ENCODE measurements at places on chromosomes 5 and 9.

GRCh38 chr5:150082889-150083288 is 3.5 kb downstream of the CSF1R start:
- no peak for DNase-seq

- no peak for DNase-seq
These were observed 18.7 kb upstream of the GABBR2 start for GRCh38 chr9:98727428-98727827.

DNA sequence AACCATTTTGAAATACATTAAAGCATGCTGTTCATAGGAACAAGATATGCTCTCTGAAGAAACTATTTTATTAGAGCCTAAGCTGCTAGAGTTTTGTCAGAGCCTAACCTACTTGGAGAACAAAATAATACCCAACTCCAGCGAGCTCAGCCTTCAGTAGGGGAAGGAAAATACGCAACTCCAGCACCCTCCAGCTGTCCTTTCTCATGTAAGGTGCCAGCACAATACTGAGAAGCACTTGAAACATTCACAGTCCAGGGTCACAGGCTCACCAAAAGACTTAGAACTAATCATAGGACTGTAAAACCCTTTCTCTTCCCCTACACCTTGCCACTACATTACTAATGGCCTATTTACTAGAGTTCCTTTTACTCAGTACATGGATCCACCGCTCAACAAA is 18.9 kb downstream of the DPYSL3 start:
- no peak for DNase-seq

DNA sequence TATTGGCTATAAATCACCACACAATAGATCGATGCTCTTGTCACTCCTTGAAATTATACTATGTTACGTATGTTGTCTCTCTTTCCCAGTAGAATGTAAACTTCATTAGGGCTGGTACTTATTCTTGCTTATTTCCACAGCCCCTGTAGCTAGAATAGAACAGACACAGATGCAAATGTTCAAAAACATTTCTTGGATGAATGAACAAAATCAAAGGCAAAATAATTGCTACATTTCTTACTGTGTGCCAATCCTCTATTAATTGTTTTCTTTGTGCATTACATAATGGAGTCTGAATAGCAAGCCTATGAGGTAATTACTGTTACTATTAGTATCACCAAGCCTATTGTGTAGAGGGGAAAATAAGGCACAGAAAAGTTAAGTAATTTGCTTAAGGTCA is 725 bp upstream of the OR13C2 start:
- DNase-seq: no peak

GRCh38 chr9:113513536-113513935 is 50.0 kb downstream of the RGS3 start:
- DNase-seq: no peak

- DNase-seq: no peak
These were observed 900.4 kb upstream of the ARRDC3 start for GRCh38 chr5:92283521-92283920.

- DNase-seq: no peak
These were observed 27.9 kb downstream of the AGTPBP1 start for GRCh38 chr9:85713897-85714296.

- DNase-seq: no peak
These were observed 417.5 kb upstream of the ADAMTSL1 start for GRCh38 chr9:18056269-18056992.

Measured in heart right ventricle (tissue), 16 donors.